ENCODE measurements at places on chromosomes 13 and 19.

- DNase-seq = no peak
Measured at GRCh38 chr13:107185889-107186288, 618.0 kb upstream of the ARGLU1 start.

- peak; percentile 86 for DNase-seq
Measured at GRCh38 chr19:41351339-41352245, 2.1 kb downstream of the TGFB1 start.

GRCh38 chr19:4327252-4327876, 11.3 kb downstream of the STAP2 start:
- peak; percentile 43 for DNase-seq

DNA sequence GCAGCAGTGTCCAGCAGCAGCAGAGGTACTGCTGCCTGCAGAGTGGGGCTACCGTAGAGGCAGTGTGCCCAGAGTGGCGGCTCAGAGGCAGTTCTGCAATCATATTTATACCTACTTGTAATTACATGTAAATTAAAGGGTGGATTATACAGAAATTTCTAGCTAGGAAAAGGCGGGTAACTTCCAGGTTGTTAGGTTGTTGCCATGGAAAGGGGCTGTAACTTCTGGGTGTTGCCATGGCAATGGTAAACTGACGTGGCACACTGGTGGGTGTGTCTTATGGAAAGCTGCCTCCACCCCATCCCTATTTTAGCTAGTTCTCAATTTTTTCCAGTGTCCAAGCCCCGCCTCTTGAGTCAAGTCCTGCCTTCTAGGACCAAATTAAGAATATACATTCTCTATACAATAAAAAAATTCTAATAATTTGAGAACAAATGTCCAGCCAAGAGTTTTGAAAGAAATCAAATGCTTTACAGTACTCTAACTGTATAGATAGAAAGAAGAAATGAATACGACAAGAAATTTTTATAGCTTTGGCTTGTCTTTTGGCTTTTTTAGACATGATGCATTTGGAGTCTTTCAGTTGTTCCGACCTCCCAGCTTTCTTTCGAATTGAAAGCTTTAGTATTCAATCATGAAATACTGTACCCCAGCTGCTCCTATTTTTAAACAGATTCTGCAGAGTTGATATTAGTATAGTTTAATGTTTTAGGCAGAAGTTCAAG, 816.6 kb downstream of the DIAPH3 start:
- no peak for DNase-seq

GRCh38 chr19:50158577-50158976, 4.5 kb downstream of the IZUMO2 start:
- no peak for DNase-seq

GRCh38 chr19:48925240-48925843, 8.2 kb upstream of the DHDH start:
- DNase-seq = no peak

- DNase-seq = no peak
Measured at GRCh38 chr13:41864658-41865057, 96.3 kb downstream of the VWA8 start.

- no peak for DNase-seq
Measured at GRCh38 chr19:52936151-52936953, 13.1 kb upstream of the ZNF888 start.

GRCh38 chr13:43026262-43026661, 2.9 kb downstream of the DNAJC15 start:
- DNase-seq = no peak

DNA sequence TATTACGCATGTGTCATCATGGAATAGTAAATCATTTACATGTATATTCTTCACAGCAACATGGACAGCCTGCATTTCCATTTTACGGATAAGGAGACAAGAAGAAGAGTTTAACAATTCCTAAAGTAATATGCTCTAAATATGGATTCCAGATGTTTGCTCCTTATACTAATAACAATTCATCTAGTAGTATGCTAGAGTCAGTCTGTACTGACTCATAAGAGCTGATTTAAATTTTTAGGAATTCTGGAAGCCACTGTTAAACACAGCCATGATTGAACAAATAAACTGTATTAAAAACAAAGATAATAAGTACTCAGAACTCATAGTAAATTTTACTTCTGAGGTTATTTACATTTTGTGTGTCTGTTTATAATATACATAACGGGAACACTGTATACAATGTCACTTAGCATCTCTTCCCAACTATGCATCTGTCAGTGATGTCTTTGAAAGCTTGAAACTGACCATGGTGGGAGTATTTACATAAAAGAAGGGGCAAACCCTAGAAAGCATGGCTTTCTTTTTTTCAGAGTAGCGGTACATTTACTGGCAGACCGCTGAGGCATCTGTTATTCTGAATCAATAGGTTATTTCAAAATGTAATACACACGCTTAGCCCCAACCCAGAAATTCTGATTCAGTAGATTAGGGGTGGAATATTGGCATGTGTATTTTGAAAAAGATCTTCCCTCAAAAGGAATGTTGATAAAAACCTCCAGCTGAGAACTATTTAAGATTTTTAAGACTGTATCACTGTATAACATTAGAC, 12.9 kb downstream of the ZC3H13 start:
- no peak for DNase-seq

GRCh38 chr19:12912571-12912970, 6.5 kb downstream of the SYCE2 start:
- DNase-seq = no peak

DNA sequence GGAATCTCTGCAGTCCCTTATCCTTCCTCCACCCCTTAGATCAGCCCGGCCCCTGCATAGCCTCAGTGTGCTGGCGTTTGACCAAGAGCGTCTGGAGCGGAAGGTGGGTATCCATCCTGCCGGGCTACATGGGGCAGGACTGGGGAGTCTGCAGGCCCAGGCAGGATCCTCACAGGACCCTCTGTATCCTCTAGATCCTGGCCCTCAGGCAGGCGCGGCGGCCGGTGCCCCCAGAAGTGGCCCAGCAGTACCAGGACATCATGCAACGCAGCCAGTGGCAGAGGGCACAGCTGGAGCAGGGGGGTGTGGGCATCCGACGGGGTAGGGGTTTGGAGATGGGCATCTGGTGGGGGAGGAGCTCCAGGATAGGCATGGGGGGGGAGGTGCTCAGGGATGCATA, 8.9 kb downstream of the PODNL1 start:
- no peak for DNase-seq

- DNase-seq = no peak
Measured at GRCh38 chr13:108957369-108958012, 328.1 kb downstream of the MYO16 start.

DNA sequence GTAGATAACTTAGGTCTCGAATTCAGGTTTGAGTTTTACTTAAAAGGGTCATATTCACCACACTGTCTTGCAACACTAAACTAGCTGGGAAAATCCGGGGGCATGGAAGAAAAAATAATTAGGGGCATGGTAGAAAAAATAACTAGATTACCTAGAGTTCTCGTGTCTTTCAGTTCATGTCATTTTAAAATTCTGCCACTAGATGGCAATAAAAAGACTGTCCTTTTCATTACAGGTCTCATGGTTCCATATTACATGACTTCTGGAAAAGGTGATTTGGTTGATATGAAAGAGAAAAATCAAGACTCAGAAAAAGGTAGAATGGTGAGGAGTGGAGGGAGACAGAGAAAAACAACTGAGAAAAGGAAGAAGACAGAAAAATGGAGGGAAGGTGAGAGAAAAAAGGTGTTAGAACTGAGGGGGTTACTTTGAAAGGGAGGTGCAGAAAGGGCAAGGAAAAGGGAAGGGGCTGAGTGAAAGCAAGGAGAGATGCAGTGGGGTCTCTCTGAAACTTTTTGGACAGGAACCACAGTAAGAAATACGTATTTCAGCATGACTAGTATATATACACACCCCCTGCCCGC, 299.0 kb downstream of the KLF12 start:
- no peak for DNase-seq

- no peak for DNase-seq
Measured at GRCh38 chr13:66415444-66415843, 814.7 kb downstream of the PCDH9 start.
